ENCODE measurements at places on chromosomes 5 and 9. TPM values are rescaled to one million over a fixed set of nuclear protein-coding genes. Genes with fewer than 3 reads are reported as not detected.

- peak; percentile 61 for DNase-seq
Observed at GRCh38 chr9:129584136-129584535, 36.8 kb downstream of the C9orf50 start.

GRCh38 chr5:181283347-181283746 is 22.4 kb upstream of the TRIM52 start:
- no peak for DNase-seq

Gene SPATA31E1
- total RNA-seq = not detected

DNA sequence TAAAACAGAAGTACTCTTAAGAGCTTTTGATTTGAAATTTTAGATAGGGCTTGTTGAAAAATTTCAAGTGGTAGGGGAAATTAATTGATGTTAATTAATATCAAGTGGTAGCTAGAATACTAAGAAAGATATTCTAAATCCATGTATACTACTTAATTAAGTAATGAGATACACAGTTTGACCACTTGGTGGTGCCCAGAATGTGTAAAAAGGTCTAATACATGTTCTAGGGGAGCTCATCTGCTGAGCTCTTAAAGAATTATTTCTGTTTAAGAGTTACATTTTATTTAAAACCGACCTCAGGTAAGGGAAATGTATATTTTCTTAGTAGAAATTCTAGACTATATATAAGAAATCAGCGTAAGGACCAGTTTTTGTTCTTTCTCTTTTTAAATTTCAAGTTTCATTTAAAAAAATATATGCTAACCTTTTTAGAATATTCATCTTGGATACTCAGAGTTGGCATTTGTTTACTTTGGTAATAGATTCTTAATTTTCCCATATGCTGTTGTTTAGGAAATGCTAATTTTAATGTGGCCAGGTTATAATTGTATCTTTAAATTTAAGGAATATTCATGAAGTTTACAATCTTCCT is 61.5 kb downstream of the LNPEP start:
- peak; percentile 13 for DNase-seq

Gene SNCAIP
- total RNA-seq = not detected
